RPMI7951 (cell line): ENCODE measurements at places on chromosomes 2 and 18. TPM values are rescaled to one million over a fixed set of nuclear protein-coding genes. Genes with fewer than 3 reads are reported as not detected.

ZSWIM2 gene
- total RNA-seq = not detected in 2 replicates

SIX3 gene
- total RNA-seq = not detected in 2 replicates

CPLX4 gene
- total RNA-seq = not detected in 2 replicates

IL1R1 gene
- 19.7 and 27.2 TPM in 2 replicates for total RNA-seq

HOXD8 gene
- total RNA-seq = 11.7 and 16.1 TPM in 2 replicates

GCG gene
- 0.24 and 0.39 TPM in 2 replicates for total RNA-seq

RND3 gene
- total RNA-seq = 41.7 and 47.2 TPM in 2 replicates

DSG1 gene
- total RNA-seq = not detected in 2 replicates

C2orf15 gene
- total RNA-seq = 0.24 TPM in 1 of 2 replicates, not detected in the other

COBLL1 gene
- total RNA-seq = 0.39 and 0.96 TPM in 2 replicates

RNF125 gene
- 0.60 and 1.6 TPM in 2 replicates for total RNA-seq

CDC42EP3 gene
- total RNA-seq = 40.9 and 52.5 TPM in 2 replicates

MERTK gene
- 0.10 TPM in 1 of 2 replicates, not detected in the other for total RNA-seq

CDH7 gene
- total RNA-seq = not detected in 2 replicates

AQP12A gene
- total RNA-seq = not detected in 2 replicates

SF3B6 gene
- 441 and 501 TPM in 2 replicates for total RNA-seq

AKAIN1 gene
- total RNA-seq = not detected in 2 replicates

GDF7 gene
- not detected in 2 replicates for total RNA-seq

RAX gene
- total RNA-seq = not detected in 2 replicates

DQX1 gene
- 0.20 and 0.36 TPM in 2 replicates for total RNA-seq

WDR75 gene
- total RNA-seq = 52.1 and 62.5 TPM in 2 replicates
